Tibial nerve (tissue), 4 donors: ENCODE measurements at places on chromosomes 13 and 19. TPM values are rescaled to one million over a fixed set of nuclear protein-coding genes. Genes with fewer than 3 reads are reported as not detected.
A peak's percentile ranks its signal among the peaks of the same experiment; 100 is the strongest.

GRCh38 chr13:112066624-112067004 lies 335 bp upstream of the SOX1 start:
- peak overlapping the region; percentile 48 for H3K4me3 ChIP-seq
- peaks cover 3% of the 10 kb centered on the region for H3K27me3 ChIP-seq
- DNase-seq = no peak
- no peaks in the 10 kb centered on the region for H3K36me3 ChIP-seq
- no peak overlapping the region for H3K27ac ChIP-seq
- H3K4me1 ChIP-seq = no peaks in the 10 kb centered on the region

DNA sequence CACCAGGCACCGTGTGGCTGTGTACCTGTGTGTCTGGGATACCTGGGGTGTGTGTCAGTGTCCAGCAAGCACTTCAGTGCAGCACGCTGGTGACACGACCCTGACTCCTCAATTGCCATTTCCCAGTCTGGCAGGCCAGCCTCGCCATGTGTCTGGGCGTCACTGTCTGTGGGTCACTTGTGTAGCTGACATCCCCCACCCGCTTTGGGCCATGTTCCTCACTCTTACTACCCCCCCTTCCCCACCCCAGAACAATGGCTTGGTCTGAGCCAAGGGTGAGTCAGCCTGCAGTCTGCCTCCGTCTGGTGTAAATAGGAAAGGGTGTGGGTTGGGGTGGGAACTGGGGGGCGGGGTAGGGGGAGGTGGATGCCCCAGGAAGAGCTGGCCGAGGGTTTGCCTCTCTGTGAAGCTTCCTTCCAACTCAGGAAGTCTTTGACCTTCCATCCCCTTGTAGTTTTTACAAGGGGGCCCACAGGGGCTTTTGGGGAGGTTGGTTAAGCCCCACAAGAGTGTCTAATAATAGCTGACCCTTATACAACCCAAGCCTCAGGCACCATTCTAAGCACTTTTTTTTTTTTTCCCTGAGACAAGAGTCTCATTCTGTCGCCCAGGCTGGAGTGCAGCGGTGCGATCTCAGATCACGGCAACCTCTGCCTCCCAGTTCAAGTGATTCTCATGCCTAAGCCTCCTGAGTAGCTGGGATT lies 17.6 kb downstream of the NOVA2 start:
- no peaks in the 10 kb centered on the region for H3K27me3 ChIP-seq
- H3K36me3 ChIP-seq = no peaks in the 10 kb centered on the region
- DNase-seq = peak; percentile 13
- H3K27ac ChIP-seq = no peak overlapping the region

COL4A1 gene
- total RNA-seq = 583 TPM

DNA sequence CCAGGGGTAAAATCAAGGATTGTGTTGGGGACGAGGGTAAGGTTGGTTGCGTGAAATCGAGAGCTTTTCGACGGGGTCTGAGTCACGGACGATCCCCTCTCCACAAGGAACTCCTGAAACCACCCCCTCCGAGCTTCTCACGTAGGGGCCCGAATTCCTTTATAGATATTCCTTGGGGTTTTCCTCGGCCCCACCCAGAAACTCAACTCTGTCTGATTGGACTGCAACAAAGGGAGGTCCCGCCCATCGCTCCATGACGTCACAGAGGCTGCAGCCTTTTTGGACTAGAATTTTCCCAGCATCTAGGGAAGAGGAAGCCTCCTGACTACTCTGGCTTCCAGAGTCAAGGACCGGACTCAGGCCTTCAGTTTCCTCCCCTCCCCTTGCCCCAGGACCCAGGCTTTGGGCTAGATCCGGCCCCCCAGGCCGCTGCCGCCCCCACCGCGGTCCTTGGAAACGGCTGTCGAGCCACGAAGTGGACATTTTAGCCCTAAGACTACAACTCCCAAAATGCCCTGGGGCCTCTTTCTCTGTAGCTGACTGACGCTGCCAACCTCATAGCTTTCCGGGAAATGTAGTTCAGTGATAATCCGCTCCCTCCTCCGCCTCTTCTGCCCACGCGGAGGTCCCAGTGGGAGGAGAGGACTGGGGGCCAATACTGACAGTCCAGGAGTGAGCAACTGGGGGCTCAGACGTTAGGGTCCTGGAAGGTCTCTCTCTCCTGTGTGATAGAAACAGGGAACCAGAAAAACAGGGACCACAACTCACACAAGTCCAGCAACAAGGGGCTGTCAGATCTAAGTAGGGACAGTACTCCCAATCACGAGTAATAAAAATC lies at the start of gene IZUMO1:
Gene IZUMO1, minus strand, starts transcription at position 172 of the 838 bp plus-strand sequence. CDS start 1,050 bp downstream, outside the sequence.
- H3K4me3 ChIP-seq = peak within 1 kb of the TSS; percentile 18
- peak within 1 kb of the TSS; percentile 87 for H3K27ac ChIP-seq
- no peaks in the 10 kb centered on the region for H3K36me3 ChIP-seq
- no peaks in the 10 kb centered on the region for H3K27me3 ChIP-seq

TMPRSS9 gene
- total RNA-seq = not detected

DNA sequence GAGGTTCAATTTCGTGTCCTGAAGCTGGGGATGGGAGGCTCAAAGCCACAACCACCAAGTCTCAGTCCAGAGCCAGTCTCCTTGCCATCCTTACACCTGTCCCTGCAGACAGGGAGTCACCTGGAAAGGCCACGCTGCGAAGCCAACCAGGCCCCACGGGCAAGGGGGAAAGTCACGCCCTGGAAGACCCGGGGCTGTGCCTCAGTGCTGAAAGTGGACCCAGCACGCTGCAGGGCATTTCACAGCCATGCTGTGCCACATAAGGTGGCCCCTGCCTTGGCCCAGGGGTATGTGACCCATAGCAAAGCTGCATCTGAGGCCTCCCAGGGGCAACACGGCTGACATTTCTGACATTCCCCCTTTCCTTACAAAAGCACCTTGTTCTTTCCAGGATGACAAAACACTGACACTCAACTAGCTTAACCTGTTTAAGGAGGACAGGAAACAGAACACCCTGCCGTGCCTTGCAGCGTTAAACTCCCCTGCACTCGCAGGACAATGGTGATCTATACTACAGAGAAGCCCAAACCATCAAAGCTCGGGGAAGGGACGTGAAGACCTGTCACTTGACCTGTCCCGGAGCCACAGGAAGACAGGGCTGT lies 14.8 kb downstream of the CHERP start:
- DNase-seq = no peak
- no peak overlapping the region for H3K4me3 ChIP-seq
- no peaks in the 10 kb centered on the region for H3K27me3 ChIP-seq
- H3K36me3 ChIP-seq = peaks cover 100% of the 10 kb centered on the region

DNA sequence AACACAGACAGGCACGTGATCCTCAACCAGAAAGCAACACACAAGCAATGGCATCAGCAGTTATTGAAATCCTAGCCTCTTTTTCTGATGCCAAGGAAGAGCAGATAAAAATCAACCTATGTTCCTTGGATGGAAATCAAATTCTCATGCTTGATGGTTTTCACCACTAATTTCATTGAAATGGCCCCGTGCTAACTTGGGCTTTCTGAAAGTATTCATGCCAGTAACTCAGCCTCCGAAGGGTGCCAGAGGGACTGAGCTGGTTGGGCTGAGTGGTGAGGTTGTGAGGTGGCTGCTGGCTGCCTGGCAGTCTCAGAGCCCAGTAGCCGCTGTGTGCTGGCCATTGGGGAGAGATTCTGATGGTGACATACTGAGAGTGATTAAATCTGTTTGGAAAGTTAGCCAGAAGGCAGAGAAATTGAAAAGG lies 309.3 kb downstream of the DCT start:
- no peak for DNase-seq
- no peaks in the 10 kb centered on the region for H3K36me3 ChIP-seq
- H3K4me3 ChIP-seq = no peak overlapping the region
- H3K4me1 ChIP-seq = no peaks in the 10 kb centered on the region
- no peak overlapping the region for H3K27ac ChIP-seq

DNA sequence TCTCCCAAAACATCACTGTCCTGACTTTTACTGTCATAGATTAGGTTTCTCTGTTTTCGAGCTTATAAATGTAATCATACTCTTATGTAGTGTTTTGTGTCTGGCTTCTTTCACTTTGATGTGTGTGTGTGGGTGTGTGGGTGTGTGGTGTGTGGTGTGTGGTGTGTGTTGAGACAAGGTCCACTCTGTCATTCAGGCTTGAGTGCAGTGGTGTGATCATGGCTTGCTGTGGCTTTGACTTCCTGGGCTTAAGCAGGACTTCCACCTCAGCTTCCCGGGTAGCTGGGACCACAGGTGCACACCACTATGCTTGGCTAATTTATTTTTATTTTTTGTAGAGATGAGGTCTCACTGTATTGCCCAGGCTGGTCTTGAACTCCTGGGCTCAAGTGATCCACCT lies 59.6 kb downstream of the PDS5B start:
- H3K27me3 ChIP-seq = no peaks in the 10 kb centered on the region
- H3K4me1 ChIP-seq = peaks cover 19% of the 10 kb centered on the region
- H3K36me3 ChIP-seq = no peaks in the 10 kb centered on the region
- H3K27ac ChIP-seq = no peak overlapping the region

NKPD1 gene
- total RNA-seq = not detected

IZUMO2 gene
- total RNA-seq = not detected

DNA sequence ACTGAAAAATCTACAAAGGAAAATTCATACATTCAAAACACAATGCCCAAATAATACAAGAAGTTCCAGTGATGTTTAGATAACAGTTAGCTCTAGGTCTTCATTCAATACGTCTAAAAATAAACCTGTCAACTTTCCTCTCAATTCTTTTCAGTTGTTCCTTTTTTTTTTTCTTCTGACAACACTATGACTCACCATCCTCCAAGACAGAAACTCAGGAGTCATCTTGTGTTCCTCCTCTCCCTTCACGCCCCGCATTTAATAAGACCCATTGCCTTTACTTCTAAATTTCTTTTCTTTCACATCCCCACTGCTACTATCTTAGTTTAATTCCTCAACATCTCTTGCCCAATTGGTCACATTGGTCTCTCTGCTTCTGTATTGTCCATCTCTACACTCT lies 759.9 kb downstream of the GPC5 start:
- no peak overlapping the region for H3K27ac ChIP-seq
- H3K4me1 ChIP-seq = no peaks in the 10 kb centered on the region
- H3K36me3 ChIP-seq = no peaks in the 10 kb centered on the region
- H3K4me3 ChIP-seq = no peak overlapping the region
- DNase-seq = no peak

S1PR5 gene
- total RNA-seq = 0.84 TPM

DNA sequence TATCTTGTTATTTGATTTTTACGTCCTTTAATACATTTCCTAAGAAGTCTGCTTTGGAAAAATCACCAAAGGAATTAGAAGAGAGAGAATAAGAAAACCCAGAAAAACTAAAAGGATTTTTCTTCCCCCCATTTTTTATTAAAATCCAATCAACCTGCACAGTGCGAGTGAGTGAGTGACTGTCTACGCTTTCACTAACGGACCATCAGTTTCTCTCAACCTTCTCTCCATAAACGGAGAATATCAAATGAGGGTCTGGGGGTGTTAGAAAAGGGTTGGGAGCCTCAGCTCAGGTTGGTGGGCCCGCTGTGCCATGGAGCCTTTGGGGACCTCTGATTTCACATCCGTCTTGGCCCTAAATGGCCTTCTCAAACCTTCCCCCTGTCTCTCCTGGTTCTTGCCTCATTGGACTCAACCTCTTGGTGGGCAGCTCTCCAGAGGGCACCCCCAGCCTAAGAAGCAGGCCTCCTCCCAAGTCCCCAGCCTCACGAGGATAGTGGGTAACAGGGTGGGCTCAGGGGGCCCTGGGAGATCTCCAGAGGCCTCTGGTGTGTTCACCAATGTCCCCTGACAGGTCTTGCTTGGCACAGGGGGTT lies 763 bp upstream of the LRP3 start:
- H3K36me3 ChIP-seq = peaks cover 16% of the 10 kb centered on the region
- DNase-seq = no peak
- H3K4me1 ChIP-seq = peaks cover 6% of the 10 kb centered on the region
- H3K27ac ChIP-seq = no peak overlapping the region

- no peaks in the 10 kb centered on the region for H3K27me3 ChIP-seq
- H3K4me1 ChIP-seq = peaks cover 10% of the 10 kb centered on the region
- no peak for DNase-seq
- H3K36me3 ChIP-seq = no peaks in the 10 kb centered on the region
These were observed 53.0 kb upstream of the ATP12A start for GRCh38 chr13:24627090-24627714.

DNA sequence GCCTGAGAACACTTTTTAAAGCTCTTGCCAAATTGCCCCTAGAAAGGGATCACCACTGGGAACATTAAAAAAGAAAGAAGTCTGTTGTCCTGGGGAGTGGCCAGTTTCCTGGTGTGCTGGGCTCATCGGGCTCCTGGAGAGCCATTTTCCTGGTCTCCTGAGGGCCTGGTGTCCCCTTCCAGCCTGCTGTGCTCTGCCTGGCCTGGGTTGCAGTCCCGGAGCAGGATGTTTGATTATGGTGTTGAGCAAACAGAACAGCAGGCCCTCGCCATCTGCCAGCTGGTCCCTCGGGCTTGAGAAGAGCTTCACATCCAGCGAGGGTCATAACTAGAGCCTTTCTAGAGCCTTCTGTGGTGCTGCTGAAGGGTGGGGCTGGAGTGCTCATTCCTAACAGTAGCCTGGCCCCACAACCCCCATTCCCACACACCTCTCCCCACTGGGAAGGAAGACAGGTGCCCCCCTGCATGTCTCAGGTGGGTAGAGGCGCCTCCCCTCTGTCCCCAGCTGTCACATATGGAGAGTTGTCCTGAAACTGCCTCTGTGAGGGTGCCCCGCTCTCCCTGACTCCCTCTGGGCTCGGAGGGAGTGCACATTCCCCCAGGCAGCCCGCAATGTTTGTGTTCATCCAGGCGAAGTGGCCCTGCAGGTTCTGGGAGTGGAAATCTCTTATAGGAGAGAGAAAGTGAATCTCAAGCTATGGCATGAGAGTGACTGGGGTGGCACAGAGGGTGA lies 151.1 kb downstream of the SIPA1L3 start:
- no peak for DNase-seq
- no peaks in the 10 kb centered on the region for H3K27me3 ChIP-seq
- no peak overlapping the region for H3K27ac ChIP-seq
- H3K36me3 ChIP-seq = no peaks in the 10 kb centered on the region
- no peaks in the 10 kb centered on the region for H3K4me1 ChIP-seq

TTC9B gene
- not detected for total RNA-seq

TEAD2 gene
- 17.8 TPM for total RNA-seq

DHRS12 gene
- total RNA-seq = 12.3 TPM

DPF1 gene
- not detected for total RNA-seq

DNA sequence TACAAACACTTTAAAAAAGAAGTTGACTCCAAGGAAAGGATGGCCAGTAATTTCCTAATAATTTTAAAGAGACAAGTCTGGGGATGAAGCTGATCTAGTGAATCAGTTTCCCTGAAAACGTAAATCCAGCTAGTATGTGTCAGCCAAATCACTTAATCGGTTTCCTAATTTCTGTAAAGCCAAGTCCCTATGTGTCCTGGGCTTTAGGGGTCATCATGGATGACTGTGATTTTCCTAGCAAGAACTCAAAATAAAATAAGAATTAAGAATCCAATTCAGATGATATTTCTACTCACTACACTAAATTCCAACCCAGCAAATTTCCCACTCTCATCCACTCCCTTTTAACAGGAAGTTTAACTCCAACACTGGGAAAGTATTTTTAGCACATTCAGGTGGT lies 35.9 kb downstream of the ELF1 start:
- no peaks in the 10 kb centered on the region for H3K36me3 ChIP-seq
- H3K27ac ChIP-seq = peak overlapping the region; percentile 85
- H3K4me1 ChIP-seq = peaks cover 36% of the 10 kb centered on the region
- no peaks in the 10 kb centered on the region for H3K27me3 ChIP-seq
- no peak overlapping the region for H3K4me3 ChIP-seq

SULT2A1 gene
- total RNA-seq = not detected
